Kidney epithelial cell (primary cell): ENCODE measurements at places on chromosomes 6 and 20. TPM values are rescaled to one million over a fixed set of nuclear protein-coding genes. Genes with fewer than 3 reads are reported as not detected.

The ACSS2 gene
- 29.2 and 33.1 TPM in 2 replicates for total RNA-seq

DNA sequence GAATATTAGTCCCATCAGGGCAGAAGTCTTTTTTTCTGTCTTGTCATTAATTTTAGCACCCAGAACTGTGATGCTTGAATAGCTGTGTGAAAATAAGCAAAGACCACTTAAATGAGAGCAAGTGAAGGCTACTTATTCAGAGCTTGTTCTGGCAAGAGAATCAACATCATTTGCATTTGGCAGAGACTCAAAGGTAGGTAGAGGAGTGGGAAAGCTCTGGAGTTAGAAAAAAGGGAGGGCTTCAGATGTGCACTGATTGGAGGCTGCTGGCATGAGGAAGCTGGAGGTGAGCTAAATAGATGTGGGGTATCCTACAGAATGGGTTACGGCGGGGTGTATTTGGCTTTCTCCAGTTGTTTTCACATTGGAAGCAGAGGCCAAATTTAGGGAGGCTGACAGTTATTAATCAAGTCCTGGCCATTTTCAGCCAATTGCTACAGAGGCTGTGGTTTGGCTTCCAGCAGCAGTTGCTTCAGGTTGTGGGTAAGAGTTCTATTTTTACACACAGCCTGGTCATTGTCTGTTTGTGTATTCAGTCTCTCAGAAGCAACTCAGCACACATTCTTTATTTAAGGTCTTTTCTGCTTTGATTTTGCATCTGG, 254.3 kb downstream of the BTBD3 start:
- DNase-seq, result no peak

The LHFPL5 gene
- not detected in 2 replicates for total RNA-seq

The GNRH2 gene
- total RNA-seq, result 0.27 TPM in 1 of 2 replicates, not detected in the other

DNA sequence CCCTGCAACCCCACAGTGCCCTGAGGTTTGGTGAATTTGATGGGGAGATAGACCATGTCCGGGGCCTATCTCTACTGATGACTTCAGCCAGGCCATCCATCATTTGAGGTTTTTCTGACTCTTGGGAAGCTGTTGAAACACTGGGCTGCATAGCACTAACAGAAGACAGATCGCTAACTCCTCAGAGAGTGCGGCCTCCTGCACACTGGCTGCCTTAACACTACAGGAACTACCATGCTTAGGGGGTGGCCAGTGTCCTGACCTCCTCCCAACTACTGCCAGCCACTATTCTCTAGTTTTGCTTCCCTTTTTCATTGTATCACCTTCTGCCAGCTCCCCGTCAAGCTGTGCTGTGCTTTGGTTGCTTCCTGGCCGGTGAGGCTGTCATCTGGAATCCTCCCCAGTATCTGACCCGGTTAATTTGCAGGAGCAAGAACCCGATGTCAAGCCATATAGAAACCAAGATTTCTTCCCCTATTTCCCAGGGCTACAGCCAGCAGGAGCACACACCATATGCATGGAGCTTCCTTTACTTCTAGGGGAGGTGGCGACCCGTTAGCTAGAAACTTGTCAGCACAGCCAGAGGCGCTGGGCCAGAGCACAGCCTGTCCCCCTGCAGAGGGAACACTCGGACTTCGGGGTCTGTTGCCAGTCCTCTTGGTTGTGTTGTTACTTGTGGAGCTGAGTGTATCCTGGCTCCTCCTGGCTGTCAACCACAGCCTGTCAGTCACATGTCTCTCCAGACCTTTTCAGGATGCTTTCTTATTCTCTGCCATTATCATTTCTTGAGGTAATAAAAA, 57.3 kb upstream of the TRAF3IP2 start:
- no peak for DNase-seq

GRCh38 chr20:61664556-61665320, 400.9 kb downstream of the TAF4 start:
- DNase-seq, result no peak

GRCh38 chr6:100925749-100926148, 44.6 kb upstream of the ASCC3 start:
- no peak for DNase-seq

The HLA-DOB gene
- total RNA-seq, result not detected in 2 replicates

The CUTA gene
- 226 and 227 TPM in 2 replicates for total RNA-seq

The BAG2 gene
- 6.2 and 8.3 TPM in 2 replicates for total RNA-seq
